ENCODE measurements at places on chromosomes 1 and 21.

GRCh38 chr1:100050139-100050538 is 80.3 kb downstream of the SLC35A3 start:
- DNase-seq: no peak

DNA sequence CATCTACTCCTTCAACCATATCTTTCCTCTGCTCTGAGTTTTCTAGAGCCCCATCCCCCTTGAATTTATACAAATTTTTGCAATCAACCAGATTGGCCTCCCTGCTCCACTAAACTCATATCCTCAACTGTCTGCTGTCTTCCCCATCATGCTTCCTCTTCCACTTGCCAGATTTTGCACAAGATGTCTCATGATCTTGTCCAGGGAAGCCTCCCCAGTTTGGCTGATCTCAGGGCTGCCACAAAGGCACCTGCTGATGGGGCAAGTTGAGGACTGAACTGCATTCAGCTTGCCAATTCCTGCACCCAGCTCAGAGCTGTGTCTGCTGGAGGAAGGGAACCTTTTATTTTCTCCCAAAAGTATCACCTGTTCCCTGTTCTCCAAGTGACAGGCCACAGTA is 3.9 kb upstream of the KCNJ9 start:
- no peak for DNase-seq

GRCh38 chr1:6489383-6489765 is 2.1 kb downstream of the PLEKHG5 start:
- no peak for DNase-seq

DNA sequence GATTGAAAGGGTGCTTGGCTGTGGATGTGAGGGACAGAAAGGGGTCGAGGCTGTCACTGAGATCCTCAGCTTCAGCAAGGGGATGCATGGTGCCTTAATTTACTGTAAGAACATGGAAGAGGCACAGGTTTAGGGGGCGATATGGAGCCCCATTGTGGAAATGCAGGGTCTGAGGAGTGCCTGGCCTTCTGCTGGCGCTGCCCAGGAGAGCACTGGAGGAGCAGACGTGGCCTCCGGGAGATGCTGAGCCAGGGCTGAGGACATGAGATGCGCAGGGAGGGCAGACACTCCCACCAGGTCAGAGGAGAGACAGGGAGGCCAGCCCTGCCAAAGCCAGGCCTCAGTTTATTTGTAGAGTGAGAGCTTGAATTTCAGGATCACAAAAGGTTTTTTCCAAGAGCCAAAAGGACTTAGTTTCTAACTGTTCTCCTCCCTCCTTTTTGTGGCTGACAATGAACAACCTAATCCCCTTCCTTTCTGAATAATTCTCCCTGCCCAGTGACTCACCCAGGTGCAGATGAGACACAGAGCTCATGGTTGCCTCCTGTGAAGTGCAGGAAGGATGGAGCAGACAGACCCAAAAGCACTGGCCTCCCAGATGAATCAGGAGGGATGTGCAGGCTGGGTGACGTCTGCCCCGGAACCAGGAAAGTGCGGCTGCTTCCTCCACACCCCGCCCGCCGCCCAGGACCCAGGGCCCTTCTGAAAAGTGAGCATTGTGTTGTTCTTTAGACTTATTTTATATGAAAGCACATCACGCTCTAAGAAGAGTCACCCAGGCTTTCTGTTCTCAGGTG is 73.0 kb upstream of the TMPRSS2 start:
- DNase-seq: no peak

DNA sequence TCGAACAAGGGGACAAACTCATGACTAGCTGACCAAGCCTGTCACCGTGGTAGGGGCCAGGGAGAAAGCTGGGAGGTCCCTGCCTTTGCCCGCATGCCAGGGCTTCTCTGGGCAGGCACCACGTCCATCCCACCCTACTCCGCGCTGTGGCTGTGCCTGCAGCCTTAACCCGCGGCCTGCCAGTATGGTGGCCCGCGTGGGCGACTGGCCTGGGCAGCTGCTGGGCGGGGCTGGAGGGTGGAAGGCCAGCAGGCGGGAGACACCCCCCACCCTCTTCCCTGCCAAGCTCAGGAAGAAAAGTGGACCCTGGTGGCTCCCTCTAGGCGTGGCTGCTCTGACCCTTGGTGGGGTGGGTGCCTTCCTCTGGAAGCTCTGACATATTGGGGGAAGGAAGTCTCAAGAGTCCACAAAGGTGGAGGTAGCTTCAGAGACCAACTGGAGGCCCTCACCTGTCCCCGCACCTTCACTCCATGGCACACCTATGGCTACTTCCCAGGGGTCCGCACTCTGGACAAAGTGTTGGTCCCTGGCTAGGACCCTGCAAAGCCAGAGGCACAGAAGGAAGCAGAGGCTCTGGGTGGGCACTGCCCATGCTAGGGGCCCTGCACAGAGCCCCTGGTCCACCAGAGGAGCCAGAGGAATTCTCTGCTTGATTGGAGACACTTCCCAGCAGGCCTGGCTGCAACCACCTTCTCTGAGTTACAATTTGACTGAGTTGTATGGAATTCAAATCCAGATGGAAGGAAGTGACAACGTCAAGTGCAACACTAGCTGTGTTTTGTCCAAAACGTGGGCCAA is 3.3 kb upstream of the SKI start:
- DNase-seq: no peak

GRCh38 chr1:68188060-68188538 is 44.2 kb downstream of the WLS start:
- DNase-seq: no peak

DNA sequence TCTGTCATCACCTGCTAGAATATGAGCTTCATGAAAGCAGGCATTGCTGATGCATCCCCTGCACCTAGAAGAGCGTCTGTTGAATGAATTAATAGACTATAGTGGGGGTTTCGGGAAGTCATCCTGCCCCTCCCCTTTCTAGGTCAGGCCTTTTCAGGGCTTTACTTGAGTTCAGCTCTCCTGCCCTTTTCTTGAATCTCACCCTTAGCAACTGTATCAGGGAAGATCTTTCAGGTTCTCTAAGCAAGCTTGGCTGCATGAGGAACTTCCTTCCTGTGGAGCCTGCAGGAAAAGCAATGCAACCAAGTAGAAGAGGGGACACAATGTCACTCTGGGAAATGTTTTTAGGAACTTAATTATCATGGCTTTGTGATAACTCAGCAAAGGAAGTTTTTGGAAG is 27.2 kb upstream of the KIAA0040 start:
- DNase-seq: no peak

GRCh38 chr1:164498792-164499191 is 60.2 kb upstream of the PBX1 start:
- no peak for DNase-seq

DNA sequence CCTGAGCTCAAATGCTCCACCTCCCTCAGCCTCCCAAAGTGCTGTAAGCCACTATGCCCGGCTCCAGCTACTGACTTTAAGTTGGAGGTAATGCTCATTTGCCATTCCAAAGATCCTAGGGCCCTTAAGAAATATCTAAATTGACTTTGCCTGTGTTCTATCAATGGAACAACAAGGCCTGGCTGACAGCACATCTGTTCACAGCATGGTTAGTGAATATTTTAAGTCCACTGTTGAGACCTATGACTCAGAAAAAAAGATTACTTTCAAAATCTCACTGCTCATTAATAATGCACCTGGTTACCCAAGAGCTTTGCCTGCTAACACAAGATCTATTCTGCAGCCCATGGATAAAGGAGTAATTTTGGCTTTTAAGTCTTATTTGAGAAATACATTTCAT is 3.5 kb upstream of the SSX2IP start:
- DNase-seq: no peak

GRCh38 chr1:248783367-248783766 is 27.8 kb upstream of the LYPD8 start:
- DNase-seq: no peak

DNA sequence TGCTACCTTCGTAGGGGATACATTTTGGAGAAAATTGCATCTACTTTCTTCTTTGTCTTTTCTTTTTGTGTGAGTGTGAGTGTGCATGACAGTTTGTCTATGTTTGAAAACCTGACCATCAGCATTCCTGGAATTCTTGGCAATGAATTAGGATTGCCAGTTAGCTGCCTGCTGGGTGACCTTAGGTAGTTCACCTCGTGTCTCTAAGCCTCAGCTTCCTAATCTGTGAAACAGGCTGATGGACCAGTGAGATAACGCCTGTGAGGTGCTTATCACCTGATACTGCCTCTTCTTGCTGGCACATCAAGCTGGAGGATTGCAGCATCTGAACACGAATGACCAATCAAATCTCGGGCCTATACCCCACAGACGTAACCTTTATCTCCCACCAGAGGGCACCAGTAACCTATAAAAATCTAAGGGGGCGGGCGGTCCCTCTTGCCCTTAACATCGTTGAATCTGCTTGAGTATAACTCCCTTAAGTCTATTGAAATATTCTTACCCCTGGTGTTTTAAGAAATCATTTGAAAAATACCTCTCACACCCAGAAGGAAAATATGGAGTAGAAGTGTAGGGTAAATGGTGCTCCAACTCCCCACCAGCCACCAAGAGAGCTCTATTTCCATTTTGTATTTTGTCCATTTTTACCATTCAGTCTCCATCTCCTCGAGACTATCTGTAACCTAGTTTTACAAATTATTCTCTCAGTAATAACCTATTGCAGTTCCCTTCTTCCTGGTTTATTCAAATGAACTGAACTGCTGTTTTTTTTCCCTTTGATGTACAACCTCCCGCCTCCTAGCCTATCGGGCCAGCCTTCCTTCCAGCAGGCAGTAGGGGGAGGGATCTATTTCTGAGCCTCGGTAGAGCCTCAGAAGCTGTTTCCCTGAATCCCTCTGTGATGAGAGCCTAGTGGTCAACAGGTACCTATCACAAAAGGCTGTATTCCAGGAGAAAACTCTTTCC is 49.7 kb downstream of the MDM4 start:
- peak; percentile 28 for DNase-seq

- no peak for DNase-seq
Observed at GRCh38 chr1:105793536-105794146, 1262.8 kb upstream of the PRMT6 start.

DNA sequence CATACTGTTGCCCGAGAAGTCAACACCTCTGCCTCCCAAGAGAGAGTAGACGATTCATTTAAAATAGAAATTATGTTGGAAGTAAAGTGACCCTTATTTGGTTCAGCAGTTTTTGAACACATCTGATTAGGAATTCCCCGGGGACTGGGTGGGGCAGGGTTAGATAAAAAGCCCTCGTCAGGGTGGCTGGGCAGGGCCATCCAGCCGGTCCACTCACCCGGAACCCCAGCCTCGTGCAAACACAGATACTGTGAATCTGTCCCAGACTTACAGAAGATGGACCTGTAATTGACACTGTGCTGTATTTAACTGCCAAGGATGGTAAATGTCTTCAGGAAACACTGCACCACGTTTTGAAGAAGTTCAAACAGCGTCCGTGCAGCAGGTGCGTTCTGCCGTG is 63.7 kb downstream of the PRDM16 start:
- DNase-seq: no peak

- DNase-seq: no peak
Observed at GRCh38 chr1:7856345-7856744, 3.5 kb upstream of the UTS2 start.

GRCh38 chr1:46489169-46489637 is 433 bp upstream of the DMBX1 start:
- peak; percentile 20 for DNase-seq

- DNase-seq: no peak
Observed at GRCh38 chr1:169044971-169045370, 61.5 kb upstream of the ATP1B1 start.

DNA sequence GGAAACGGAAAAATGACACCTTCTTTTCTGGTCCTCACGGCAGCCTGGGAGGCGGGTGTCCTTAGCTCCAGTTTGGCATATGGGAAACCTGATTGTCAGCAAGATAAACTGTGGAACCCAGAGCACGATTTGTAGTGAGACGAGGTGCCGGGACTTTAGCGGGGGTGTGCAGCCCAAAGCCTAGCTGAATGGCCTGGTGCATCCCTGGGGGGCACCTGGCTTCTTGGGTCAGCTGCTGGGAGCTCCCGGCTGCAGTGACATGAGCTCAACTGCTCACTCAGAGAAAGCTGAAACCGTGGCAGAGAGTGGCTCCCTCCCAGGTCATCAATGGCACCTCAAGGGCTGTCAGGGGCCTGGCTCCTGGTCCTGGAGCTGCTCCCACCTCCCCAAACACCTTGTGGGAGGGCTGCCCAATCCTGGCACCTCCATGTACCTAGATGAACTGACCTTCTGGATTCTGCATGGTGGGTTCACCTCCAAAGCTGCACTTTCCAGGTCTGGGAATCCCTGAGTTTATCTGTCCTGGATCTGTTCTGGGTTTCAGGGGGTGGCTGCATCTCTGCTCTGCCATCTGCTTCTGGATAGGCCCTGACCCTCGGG is 260.5 kb downstream of the MATN1 start:
- no peak for DNase-seq

- no peak for DNase-seq
Observed at GRCh38 chr1:228515200-228515834, 28.1 kb downstream of the RNF187 start.

DNA sequence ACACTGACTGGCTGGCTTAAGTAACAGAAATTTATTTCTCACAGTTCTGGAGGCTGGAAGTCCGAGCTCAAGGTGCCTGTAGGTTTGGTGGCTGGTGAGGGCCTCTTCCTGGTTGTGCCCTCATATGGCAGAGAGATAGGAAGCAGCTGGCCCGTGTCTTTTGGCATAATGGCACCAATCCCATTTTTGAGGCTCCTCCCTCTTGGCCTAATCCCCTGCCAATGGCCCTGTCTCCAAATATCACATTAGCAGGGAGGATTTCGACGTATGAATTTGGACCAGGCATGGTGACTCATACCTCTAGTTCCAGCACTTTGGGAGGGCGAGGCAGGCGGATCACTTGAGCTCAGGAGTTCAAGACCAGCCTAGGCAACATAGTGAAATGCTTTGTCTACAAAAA is 37.4 kb downstream of the AGPAT3 start:
- no peak for DNase-seq

- no peak for DNase-seq
Observed at GRCh38 chr21:46078322-46078977, 19.5 kb upstream of the COL6A2 start.

- DNase-seq: no peak
Observed at GRCh38 chr1:47238935-47239592, 7.0 kb upstream of the TAL1 start.

GRCh38 chr21:32015461-32016139 is 142.8 kb downstream of the HUNK start:
- no peak for DNase-seq

DNA sequence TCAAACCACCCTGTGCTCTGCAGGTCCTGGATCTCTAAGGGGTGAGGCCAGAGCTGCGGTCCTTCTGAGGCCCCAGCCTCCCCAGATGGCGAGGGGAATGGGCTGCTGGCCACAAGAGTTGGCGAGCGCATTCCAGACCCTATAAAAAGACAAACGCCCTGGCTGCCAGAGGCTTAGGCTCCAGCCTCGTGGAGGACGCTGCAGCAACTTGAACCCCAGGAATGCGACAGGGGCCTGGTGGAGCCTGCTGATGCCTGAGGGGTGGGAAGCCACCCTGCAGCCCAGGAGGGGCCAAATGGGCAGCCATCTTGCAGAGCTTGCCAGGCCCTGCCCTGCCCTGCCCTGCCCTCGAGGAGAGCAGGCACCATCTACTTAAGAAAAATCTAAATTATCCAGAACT is 8.6 kb downstream of the CACNA1S start:
- no peak for DNase-seq
